ENCODE measurements at places on chromosomes 5 and 9.
A peak's percentile ranks its signal among the peaks of the same experiment; 100 is the strongest.

- no peak for DNase-seq
These were observed 80.1 kb upstream of the PLEKHG4B start for GRCh38 chr5:11898-12297.

DNA sequence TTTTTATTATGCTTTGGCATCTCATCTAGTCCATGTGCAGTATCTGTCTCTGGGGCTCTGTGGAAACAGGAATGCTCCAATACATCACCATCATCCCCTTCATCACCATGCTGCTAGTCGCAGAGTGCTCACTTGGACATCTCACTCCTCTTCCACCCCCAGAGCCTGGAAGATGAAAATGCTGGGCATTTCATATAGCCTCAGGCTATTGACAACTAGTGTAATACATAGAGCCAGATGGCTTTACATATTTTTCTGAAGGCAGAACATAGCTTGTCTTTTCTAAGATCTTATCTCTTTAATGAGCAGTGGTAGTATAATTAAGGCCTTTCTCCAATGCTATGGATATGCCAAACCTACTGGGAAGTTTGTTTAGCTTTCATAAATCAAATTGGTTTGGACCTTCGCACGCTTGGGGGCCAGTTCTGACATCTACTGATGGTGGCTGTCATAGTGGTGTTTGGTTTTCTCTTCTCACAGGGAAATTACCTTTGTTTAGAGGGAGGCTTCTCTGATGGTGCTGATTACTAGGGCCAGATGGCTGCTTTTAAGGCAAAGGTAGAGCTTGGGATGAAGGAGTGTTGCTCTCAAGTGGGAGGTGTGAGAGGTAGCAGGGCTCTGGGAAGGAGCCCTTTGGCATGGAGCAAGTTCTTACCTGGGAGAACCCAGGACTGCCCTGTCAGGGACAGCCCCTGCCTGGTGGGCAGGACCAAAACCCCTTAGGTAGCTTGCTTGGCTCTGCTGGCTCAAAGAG, 63.1 kb upstream of the CXCL14 start:
- DNase-seq, result no peak

GRCh38 chr5:161745392-161745791, 59.9 kb downstream of the GABRA6 start:
- no peak for DNase-seq

- no peak for DNase-seq
These were observed 34.4 kb downstream of the APBA1 start for GRCh38 chr9:69637817-69638200.

DNA sequence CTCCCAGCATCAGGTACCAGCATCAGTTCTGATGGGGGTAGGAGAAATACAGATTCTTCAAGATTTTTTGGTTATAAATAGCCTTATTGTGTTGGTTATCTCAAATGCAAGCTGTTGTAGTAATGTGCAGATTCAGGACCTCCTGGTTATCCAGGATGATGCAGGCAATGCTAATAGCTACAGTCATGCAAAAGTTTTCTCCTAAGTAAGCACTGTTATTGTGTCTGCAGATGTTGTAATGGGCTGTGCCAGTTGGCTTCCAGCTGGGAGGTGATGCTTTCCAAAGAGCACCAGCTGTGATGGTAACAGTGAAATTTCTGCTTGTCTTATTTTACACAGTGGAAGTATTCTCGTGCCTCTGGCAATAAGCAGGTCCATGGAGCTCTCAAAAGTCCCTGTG, 719.2 kb upstream of the CTNND2 start:
- no peak for DNase-seq

DNA sequence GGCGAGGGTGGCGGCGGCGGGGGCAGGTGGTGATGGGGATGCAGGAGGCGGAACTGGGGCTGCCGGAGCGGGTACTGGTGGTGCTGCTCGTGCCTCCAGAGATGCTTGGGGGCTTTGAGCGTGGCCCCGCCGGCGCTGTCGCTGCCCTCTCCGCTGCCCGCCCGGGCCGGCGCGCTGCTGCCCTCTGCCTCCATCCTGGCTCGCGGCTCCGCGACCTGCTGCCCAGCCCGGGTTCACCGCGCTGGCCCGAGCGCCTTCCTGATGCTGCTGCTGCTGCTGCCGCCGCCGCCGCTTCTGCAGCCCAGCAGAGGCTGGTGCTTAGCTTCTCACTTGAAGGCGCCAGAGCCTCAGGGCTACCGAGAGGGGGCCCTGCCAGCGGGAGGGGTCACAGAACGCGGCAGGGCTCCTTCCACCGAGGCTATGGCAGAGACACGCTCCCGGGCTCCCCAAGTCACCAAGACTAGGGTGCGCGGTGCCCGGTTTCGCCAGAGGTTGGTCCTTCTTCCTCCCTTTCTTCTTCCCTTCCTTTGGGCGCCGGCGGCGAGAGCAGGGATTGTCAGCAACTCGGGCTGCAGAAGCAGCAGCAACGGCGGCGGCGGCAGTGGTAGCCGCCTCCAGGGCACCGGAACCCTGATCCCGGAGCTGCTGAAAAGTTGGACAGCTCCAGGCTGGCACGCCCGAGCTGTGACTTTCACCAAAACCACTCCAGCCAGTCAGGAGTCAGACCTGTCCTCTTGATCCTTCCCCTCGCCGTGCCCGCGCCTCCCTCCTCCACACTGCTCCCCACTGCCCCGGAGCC, at the start of gene PDE4D:
TSS of gene PDE4D (minus strand) at position 298 of the 799 bp plus-strand sequence.
- DNase-seq, result peak; percentile 11

DNA sequence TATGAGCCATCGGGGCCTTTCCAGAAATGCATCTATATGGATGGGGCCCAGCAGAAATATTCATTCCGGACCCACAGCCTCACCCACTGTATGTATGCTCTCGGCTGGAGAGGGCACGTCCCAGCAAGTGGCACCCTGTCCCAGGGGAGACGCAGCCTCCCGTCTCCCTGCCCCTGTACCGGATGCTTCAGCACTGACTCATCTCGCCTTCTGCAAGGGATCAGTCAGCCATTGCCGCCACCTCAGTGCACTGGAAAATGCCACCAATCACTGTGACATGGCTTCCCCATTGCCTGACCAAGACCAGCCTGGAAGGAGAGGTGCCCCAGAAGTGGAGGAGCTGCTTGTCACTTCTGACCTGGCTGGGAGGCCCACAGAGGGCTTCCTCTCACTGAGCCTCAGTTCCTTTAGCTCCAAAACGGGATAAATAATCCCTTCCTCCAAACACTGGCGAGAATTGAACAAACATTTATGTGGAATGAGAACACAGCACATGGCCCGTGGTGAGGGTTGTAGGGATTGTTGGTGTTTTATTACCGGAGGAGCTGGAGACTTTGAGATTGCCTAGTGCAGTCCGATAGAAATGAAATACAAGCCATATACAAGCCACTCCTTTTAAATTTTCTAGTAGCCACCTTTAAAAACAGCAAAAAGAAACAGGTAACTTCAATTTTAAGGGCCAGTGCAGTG, 43.9 kb upstream of the ORM1 start:
- DNase-seq, result no peak

DNA sequence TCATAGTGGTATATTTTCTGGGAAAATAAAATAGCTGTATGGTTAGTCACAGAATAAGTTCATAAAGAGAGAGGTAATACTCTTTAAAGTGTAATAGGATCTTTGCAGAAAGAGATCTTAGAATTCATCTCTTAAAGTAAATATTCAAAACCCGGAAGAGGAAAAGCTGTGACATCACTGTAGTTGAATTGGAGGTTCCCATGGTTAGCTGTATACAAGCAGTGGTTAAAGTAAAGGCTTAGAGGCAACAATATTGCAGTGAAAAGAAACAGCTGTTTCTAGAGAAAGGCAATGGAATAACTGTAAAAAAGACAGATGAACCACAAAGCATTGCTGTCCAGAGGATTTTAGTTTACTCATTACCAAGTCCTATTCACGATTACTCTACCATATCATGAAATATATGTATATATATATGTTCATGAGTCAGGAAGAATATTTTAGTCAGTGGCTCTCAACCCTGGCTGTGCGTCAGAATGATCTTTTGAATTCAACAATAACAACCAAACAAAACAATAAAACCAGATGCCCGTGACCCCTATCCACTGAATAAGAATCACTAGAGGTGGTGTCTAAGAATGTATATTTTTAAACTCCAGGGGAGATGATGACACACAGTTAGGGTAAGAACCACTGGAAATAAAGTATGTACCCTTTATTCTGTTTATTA, 4.7 kb downstream of the ERCC6L2 start:
- DNase-seq, result no peak

- DNase-seq, result no peak
These were observed 40.6 kb downstream of the IRX2 start for GRCh38 chr5:2710910-2711309.

DNA sequence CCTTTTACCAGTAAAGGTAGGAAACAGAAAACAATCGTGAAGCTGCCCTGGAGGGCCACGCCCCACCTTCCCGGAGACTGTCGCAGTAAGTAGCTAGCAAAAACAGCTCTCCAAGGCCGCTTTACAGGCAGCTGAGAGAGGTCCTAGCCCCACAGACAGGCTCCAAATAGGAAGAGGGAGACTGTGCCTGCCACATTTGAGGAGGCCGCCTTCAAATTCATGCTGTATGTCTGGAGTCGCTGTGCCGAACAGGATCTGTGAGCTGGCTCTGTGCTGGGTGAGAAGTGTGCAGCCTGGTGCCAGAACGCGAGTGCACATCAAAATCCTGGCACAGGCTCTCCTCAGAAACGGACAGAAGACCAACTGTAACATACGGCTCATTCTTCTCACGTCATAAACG, 582.2 kb downstream of the CETN3 start:
- DNase-seq, result no peak

GRCh38 chr9:98823666-98824334, 16.3 kb downstream of the GALNT12 start:
- no peak for DNase-seq

- DNase-seq, result peak; percentile 67
These were observed 80.1 kb downstream of the COL15A1 start for GRCh38 chr9:99023831-99024230.

GRCh38 chr5:95786821-95787418, 35.6 kb downstream of the GLRX start:
- DNase-seq, result no peak

DNA sequence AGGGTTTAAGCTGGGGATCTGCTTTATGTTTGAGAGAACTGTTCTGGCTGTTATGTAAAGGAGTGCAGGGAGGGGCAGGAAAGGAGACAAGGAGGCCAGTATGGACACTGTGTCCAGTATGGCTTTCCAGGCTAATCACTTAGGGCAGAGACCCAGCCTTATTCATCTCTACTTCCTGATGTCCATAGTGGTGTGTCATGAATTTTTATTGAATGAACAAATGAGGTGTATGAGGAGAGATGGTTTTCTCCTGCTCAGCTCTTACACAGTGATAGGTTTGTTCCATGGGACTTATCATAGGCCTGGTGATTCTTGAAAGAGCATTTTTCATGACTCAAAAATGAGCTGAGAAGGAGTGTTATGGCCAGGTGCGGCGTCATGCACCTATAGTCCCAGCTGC, 20.5 kb upstream of the FGFR4 start:
- DNase-seq, result no peak

GRCh38 chr9:87322840-87323635, 174.6 kb upstream of the DAPK1 start:
- no peak for DNase-seq

DNA sequence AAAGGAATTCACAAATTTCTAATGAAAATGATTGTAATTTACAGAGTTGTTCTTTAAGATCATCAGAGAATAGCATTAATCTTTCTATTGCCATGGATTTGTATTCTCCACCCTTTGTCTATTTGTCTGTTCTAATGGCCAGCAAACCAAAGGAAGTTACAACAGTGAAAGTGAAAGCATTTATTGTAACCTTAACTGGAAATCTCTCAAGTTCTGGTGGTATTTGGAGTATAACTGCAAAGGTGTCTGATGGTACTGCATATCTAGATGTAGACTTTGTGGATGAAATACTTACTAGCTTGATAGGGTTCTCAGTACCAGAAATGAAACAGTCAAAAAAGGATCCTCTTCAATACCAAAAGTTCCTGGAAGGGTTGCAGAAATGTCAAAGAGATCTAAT, 21.7 kb downstream of the RMI1 start:
- no peak for DNase-seq

DNA sequence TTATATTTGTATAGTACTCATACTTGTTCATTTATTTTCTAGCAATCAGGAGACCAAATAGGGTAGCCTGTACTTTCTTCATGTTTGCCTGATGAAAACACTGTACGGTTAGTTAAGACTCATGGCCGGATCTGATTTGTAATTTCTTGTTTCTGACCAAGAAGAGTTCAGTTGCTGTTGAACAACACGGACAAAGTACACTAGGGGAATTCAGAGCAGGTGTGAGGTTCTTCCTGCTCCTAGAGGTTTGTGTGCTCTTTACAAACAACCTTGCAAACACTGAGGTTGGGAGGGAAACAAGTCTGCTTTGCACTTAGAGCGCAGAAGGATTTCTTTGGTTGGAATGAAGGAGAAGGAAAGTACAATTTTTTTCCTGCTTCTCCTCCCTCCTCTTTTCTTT, 69.7 kb downstream of the TRIO start:
- DNase-seq, result no peak

DNA sequence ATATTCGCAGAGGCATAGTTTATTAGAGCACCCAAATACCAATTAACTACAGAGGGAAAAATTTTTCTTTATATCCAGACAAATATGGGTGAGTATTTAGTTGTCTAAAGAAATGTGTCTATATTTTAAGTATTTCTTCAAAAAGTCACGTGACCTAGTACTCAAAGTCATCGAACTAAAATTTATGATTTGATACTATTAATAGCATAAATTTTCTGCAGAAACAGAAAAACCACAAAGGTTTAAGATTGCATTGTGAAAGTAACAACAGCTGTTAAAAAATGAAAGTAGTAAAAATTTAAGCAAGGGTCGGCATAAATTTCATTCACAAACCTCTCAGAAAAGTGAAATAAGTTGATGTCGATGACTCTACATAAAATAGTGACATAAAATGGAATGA, 323.9 kb upstream of the RORB start:
- DNase-seq, result no peak

- no peak for DNase-seq
These were observed 40.6 kb downstream of the PHAX start for GRCh38 chr5:126641387-126641786.

- no peak for DNase-seq
These were observed 17.7 kb downstream of the TXNDC8 start for GRCh38 chr9:110319781-110320492.

DNA sequence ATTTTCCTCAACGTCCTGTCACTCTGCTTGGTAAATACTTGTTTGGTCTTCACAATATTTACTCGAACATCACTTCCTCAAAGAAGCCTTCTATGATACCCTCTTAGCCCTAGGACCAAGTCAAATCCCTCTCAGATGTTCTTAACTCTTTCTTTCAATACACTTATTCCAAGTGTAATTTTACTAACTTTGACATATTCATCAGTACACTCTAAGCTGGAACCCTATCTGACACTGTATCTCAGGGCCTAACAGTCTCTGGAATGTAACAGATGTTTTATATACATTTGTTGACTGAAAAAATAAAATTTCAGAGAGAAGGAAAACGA, 19.6 kb downstream of the SIL1 start:
- DNase-seq, result no peak
